GM10248 (cell line): ENCODE measurements at places on chromosomes 1 and 21.
A peak's percentile ranks its signal among the peaks of the same experiment; 100 is the strongest.

DNA sequence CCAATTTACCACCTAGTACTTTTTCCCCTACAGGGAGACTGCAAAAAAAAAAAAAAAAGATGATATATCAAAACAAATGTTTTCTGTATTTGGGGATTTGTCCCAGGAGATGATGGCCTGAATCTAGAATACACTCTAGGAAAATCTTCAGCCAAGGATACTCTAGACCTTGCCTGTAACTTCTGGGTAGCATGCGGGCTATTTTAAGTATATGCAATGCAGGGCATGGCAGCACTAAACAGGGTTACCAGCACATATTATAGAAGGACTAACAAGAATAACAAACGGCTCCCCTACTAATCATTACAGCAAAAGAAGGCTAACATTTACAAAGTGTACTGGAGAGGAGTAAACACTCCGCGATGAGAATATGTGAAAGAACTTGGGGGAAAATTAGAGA, 109.6 kb downstream of the GPATCH2 start:
- no peak for DNase-seq

DNA sequence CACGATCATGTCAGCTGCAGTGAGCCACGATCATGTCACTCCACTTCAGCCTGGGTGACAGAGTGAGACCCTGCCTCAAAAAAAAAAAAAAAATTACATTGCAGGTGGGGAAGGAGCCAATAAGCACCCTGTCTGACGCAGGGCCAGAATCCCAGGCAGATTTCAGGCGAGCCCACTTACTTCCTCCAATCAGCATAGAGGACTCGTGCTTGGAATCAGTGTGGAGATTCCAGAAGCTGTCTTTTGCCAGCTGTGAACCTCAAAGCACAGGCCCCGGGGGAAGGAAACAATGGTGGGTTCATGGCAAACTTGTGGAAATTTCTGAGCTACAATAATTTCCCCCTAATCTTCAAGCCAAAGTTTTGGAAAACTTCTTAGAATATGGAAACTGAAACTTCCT, 178.2 kb upstream of the ZNF644 start:
- DNase-seq: no peak

DNA sequence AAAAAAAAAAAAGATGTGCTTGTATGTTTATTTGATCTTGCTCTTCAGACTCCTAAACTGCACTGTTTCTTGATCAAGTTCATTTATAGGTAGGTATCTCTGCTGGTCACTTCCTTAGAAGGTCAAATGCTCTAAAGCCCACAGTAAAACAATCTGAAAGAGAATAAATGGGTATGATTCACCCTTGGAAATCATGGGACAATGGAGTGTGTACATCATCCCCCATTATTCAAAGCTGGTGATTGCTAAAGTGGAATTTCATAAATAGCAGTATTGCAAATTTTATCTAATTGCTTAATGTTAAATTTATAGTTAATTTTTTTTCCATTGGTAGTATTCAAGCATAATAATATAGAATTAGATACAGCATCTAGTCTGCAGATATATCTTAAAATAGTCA, 53.4 kb downstream of the MIER1 start:
- DNase-seq: no peak

DNA sequence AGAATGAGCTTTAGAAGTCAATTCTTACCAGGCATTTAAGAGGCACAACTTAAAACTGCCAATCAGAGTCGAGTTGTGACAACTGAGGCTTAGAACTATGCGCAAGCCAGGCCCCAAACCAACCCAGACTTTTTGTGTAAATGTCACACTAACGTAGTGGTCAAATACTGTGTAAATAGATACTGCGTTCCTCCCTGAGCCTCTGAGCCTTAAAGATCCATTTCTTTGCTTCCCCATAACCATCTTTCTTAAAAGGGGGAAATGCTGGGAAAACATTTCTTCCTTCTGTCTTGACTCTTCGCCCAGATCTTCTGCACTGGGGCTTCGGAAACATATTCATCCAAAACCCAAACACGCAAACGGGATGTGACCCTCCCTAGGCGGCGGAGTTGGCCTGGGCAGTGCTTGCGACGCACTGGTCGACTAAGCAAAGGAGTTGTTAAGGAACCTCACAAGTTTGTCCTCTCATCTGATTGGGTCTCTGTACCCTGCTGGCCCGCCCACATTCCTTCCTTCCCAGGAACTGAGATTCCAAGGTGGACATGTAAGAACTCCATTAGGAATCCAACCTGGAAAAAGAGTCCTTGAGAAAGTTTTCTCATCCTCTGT, 2.6 kb downstream of the ADAMTS5 start:
- DNase-seq: no peak

- no peak for DNase-seq
These were observed 8.6 kb upstream of the SEMA4A start for GRCh38 chr1:156144742-156145141.

- DNase-seq: no peak
These were observed 10.6 kb downstream of the G0S2 start for GRCh38 chr1:209685821-209686220.

- DNase-seq: no peak
These were observed 300.5 kb downstream of the BRINP2 start for GRCh38 chr1:177471244-177471643.

DNA sequence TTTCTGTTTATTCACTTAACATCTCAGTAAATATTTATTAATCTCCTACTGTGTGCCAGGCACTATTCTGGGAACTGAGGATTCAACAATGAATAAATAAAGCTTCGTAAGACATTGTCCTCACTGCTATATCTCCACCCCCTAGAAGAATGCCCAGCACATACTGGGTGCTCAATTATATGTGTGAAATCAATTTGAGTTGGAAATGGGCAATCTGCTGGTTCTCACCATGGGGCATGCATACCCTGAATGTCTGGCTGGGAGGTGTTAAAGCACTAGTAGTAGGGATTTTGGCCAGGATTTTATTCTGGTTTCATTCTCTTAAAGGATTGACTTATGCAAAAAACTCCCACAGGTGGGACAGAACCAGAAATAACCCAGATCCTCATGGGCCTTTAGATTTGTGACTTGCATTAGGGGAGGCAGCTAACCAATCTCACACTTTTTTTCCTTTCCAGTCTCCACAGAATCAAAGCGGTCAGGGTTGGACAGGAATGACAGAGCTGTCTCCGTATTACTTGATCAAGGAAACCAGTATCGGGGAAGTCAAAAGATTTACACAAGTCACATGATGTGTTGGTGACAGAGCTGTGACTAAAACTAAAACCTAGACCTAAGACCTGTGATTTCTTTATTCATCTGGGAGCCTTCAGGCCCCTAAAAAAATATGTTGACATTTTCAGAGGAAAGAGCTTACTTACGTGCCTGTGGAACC, 12.8 kb downstream of the GFI1 start:
- peak; percentile 35 for DNase-seq

DNA sequence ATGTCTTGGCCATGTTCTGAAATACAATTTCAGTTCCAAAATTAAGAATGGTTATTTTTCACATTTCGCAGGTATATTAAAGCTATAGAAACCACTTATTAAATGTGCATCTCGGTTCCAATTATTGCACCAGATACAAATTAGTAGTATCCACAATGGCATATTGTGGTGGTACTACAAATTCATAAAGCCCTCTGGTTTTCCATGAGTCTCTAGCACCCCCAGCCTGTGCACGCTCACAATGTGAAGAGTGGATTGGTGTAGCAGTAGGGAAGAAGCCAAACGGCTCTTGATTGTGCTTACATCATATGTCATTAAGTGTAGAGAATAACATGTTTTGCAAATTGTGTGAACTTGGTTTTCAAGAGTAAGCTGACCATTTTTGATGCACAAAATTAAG, 1.9 kb upstream of the BRINP3 start:
- no peak for DNase-seq

DNA sequence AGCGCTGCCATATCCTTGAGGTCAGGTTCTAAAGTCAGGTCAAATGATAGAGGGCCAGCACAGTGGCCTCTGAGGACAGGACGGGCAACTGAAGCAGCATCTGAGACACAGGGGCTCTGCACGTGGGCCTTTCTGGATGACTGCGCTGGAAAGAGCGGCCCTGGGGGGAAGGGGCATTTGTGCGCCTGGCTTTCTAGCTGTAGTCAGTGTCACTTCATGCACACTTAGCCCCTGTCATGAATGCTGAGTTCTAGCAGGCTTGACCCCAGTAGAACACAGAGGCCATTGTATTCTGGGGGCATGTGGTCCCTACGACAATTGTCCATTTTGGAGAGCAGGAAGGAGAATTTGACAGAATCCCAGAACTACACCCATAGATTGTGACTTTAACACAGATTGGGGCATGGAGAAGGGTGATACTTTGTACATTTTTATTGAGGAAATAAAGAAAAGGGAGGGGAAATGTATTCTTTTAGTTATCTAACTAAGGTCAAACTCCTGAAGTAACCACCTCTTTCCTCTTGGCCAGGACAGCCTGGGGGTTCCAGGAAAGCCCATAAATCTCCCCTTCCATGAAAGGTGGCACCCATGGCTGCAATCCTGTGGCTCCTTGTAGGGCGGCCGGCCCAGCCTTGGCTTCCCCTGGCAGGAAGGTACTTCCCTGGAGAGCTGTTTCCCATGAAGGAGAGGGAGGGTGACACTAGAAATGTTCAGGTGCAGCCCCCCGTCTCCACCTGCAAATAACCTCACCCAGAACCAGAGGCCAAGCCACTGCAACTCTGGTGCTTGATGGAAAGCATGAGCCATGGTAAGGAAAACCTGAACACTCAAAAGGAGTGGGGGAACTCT, 34.4 kb downstream of the NTPCR start:
- no peak for DNase-seq
